NAMALWA (cell line): ENCODE measurements at places on chromosomes 11 and 22.

DNA sequence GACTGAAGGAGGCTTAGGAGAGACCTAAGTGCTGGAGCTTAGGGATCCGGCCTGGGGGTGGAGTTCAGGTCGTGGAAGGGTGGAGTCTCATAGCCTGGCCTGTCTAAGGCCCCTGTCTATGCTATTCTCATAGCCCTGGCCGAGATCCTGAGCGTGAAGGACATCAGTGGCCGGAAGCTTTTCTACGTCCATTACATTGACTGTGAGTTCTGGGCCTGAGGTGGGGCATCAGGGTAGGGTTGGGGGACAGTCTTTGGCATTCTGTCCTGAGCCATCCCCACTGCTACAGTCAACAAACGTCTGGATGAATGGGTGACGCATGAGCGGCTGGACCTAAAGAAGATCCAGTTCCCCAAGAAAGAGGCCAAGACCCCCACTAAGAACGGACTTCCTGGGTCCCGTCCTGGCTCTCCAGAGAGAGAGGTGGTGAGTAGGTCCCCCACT, 603 bp downstream of the KAT5 start:
- no peak for DNase-seq

GRCh38 chr11:85694385-85694980, 8.5 kb upstream of the CCDC89 start:
- peak; percentile 49 for DNase-seq

DNA sequence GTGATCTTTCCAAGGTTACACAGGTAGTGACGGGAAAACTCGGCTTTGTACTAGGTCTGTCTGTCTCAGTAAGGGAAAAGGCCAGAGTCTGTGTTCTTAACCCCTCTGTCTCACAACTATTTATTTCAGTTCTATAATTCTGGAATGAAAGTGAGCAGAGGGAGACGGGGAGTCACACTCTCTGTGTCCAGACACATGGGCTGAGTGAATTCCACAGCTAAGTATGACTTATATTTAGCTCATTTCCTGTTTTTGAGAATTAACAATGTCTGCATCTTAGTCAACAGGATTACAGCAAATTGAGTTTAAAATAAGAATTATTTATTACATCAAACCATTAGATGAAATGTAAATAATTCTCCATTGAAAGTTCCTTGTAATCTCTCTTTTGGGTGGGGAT, 62.5 kb upstream of the OR4B1 start:
- no peak for DNase-seq

DNA sequence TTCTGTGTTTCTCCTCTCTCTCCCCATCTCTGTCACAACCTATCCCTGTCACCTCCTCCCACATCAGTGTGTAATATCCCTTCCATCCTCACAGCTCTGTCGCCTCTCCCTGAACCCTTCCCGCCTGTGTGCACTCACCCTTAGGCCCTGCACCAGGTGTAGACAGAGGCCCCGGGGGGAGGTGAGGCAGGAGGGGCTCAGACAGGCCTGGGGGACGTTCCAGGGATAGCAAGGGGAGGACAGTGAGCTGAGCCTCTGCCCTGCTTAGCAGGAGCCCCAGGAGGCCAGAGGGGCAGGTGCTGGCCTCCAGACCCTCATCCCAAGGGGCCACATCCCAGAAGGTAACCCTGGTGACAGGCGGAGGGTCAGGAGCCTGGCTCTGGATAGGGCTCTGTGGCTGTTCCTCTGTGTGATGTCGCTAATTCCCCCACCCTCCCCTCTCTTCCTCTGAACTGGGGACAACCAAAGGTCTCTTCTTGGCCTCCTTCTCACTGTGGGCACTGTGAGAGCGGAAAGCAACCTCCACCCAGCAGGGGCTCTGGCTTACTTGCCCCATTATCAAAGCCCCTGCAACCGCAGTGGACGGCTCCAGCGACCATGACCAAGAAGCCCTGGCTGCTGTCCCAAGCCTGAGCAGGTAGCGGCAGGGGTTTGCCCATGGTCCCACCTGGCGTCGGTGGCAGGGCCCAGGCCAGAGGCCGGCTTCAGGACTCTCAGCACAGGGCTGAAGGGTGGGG, 35.7 kb downstream of the KCNJ4 start:
- no peak for DNase-seq

GRCh38 chr11:10952872-10953271, 95.0 kb upstream of the ZBED5 start:
- DNase-seq: no peak

DNA sequence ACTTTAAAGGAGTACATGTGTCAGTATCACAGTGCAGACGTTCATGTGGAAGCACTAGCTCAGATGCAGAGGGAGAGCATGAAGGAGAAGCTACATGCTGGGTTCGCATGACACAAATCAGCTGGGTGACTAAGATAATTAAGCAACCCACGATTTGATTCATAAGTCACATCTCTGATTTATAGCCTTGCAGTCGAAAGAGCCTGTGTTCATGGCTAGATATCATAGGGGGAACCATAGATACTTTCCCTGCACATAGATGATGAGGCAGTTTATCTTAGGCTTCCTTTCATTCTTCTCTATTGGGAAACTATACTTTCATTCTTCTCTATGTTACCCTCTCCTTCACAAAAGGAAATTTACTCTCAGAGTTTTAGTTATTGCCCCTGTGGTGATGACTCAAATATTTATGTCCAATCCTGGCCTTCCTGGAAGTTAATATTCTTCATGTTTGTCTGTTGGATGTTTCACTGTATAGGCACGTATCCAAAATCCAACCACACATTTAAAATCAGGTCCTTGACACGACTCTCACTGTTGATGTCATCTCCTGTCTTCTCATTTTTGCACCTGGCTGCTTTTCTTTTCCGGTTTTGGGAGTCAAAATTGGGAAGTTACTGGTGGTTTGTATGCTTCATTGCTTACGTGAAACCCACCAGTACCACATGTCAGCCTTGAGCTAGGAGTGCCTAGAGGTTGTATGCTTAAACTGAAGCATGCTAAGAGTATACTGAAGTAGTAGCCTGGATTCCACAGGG, 56.3 kb upstream of the SLC5A12 start:
- peak; percentile 2 for DNase-seq

- DNase-seq: no peak
Measured at GRCh38 chr11:35084817-35085440, 54.0 kb upstream of the CD44 start.

- no peak for DNase-seq
Measured at GRCh38 chr11:44229098-44229497, 80.8 kb downstream of the ALX4 start.

GRCh38 chr22:19940536-19941364, 822 bp upstream of the COMT start:
- no peak for DNase-seq

DNA sequence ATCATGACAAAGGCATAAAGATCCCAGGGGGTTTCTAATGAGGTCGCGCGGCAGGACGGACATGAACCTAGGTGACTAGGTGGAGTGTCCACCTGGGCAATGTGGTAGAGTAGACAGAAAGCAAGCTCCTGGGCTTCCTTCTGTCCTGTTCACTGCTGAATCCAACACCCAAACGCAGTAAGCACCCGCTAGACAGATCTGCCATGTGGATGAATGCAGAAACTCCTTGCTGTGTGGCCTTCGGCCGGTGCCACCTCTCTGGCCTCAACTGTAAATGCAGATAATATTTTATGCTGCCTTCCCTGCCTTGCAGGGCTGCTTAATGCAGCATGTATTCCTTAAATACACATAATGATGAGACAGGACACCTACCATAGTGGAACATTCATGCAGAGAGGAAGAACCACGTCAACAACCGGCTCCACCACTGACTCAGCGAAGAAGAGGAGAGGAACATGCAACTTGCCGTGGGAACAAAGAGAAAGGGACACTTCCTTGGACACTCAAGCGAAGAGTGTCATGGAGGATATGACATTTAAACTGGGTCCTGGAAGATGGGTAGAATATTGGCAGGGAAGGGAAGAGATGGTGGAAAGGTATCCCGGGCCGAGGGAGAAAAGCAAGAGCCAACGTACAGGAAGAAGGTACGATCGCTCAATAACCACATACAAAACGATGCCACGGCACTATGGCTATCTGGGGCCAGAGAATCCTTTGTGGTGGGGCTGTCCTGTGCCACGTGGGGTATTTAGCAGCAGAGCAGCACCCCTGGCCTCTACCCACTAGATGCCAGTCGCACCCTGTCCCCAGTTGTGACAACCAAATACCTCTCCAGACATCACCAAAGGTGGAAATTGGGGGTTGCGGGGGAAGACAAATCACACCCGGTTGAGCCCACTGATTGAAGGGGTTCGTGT, 30.8 kb downstream of the MYH9 start:
- no peak for DNase-seq

- no peak for DNase-seq
Measured at GRCh38 chr22:38135133-38135706, 24.7 kb upstream of the BAIAP2L2 start.

DNA sequence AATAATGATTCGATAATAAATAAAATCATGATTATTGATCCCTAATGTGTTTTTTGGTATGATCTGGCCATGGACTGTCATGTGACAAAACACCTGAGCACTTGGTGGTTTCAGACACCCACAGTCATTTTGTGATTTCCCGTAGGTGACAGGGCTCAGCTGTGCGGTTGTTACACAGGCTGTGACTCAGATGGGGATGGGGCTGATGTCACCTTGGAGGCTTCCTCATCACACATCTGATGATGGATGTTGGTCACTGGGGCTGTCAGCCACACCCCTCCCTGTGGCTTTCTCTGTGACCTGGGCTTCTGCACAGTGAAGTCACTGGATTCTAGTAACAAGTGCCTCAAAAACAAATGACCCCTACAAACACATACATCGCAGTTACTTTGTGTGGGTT, 995.1 kb downstream of the BRD1 start:
- peak; percentile 90 for DNase-seq

DNA sequence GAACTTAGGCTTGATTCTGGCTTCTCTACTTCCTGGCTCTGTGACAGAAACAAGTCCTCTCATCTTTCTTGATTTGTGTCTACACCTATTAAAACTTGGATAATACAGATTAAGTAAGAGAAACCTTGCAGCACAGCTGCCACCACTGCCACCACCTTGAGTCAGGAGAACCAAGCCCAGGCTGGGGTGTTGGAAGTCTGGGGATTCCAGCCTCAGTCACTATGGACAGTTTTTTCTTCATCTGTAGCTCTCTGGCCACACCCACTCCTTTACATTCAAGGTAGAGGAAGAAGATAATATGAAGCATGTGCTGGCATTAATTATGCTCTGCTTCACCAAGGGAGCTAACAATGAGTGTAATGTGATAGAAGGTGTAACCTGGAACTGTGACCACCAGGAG, 75.7 kb downstream of the RELT start:
- no peak for DNase-seq

DNA sequence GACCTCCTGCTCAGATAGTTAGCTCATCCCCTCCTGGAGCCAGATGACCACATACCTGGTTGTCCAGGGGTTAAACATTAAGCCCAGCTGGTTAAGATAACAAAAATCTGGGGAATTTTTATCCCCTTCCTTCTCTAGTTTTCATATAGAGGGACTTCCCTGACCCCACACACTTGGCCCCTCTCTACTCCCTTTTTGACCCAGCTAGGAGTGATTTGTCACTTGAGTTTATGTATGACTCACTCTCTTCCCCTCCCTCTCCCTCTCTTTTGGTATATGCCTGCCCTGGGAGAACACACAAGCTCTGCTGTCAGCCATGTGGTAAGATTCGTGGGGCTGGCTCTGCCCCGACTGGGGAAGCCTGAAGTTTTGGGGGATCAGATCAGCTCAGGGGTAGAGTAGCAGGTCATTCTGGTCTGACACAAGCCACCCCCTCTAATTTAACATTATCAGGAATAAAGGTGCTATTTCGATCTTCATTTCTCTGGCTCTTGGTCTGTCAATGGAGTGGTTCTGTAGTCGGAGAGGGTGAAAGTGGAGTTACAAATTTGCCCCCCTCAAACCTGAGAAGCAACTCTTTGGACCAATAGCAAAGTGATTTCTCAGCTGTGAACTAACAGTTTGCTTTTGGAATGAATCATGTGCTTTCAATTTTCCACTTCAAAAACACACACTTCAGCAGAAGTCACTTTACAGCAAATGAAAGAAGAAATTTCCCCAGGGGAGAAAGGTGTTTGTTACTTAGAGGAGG, 415.3 kb upstream of the CADM1 start:
- no peak for DNase-seq

- DNase-seq: no peak
Measured at GRCh38 chr11:46335890-46336562, 11.2 kb upstream of the DGKZ start.

DNA sequence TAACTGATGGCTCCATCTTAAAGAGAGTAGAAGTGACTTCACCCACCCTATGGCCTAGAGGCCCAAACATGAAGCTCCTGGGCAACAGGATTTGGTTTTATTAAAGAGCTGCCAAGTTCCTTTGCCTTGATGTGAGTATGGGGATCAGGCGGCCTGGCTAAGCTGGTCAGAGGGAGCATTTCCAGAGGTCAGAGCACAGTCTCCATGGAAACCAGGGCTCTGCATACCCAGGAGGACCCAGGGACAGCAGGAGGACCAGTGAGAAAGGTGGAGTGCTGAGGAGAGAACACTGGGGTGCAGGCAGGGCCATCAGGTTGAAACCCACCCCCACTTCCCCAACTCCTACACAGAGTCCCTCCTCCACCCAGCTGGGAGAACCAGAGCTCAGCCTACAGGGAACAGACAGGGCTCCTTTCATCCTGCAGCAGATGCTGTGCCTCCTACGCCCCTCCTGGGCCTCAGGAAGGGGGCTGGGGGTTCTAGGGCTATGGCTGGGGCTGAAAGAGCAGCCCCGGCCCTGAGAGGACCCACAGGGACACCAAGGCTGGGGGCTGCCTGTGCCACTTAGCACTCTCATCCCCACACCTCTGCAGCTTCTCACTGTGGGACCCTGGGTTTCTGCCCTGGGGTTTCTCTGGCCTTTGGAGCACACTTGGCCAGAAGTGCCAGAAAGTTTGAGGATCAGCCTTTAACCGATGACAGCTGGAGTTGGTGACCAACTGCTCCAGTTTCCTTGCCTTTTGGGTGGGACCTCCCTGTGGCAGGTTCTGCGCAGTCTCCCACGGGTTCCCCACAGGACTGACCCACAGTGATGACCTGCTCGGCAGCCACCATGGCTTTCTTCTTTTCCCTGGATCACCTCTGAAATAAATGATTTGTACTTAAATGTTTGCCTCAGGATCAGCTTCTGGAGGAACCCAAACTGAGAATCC, 13.8 kb upstream of the P2RY6 start:
- no peak for DNase-seq
